Suppressor macrophage (primary cell): ENCODE measurements at places on chromosomes 13 and 19.

GRCh38 chr13:114132419-114133121 is at the start of gene RASA3:
Gene RASA3 (minus strand): TSS chr13:114132623. CDS start chr13:114132489, 134 bp downstream.
- peak; percentile 95 for DNase-seq

DNA sequence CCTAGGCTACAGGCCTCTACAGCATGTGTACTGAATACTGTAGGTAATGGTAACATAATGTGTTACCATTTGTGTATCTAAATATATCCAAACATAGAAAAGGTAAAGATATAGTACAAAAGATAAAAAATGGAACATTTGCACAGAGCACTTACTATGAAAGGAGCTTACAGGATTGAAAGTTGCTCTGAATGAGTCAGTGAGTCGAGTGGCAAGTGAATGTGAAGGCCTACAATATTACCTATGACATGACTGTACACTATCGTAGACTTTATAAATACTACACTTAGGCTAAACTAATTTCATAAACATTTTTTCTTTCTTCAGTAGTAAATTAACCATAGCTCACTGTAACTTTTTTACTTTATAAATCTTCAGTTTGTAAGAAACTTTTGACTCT is 35.1 kb downstream of the LPAR6 start:
- no peak for DNase-seq

DNA sequence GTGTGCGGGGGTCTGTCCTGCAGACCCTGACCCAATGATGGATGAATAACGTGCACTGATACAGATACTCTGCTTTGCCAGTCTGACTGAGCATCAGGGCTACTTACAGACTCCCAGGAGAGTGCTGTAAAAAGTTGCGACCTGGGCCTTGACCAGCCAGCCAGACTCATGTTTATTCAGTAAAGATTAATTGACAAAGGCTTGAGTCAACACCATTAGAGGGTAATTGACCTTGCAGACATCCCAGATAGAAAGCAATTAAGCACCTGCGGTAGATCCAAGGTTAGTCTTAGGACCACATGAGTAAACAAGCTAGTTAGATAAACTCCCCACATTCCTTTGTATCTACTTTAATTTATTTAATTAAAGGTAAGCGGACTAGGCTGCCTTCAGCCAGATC is 10.4 kb downstream of the NUDT19 start:
- no peak for DNase-seq

- DNase-seq: peak; percentile 40
These were observed 141.6 kb upstream of the RFC3 start for GRCh38 chr13:33676045-33676989.

- peak; percentile 83 for DNase-seq
These were observed 298.8 kb downstream of the NDFIP2 start for GRCh38 chr13:79779761-79780160.

DNA sequence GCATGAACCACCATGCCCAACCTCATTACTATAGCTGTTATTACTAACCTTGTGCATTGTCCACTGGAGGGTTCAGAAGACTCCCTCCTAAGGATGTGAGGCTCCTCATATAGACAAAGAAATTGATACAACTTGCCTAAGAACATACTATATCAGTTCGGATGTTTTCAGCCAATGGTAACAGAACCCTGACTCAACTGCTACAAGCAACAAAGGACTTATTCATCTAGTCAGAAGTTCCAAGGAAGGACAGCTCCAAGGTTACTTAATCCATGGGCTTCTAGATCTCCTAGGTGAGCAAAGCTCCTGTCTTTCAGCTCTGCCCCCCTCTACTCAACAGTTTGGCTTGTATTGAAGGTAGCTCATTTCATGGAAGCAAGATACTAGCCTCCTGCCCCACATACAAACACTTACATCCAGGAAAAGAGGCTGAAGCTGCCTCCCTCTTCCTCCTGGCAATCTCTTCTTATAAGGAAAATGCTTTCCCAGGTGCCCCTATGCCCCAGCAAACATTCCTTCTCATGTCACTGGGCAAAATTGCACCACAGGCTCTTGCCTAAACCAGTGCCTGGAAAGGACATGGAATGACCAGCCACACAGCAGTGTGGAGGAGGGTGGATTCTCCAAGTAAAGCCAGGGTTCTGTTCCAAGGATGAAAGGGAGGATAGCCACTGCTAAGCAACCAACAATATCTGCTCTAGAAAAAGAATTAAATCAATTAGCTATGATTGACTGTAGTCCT is 497.8 kb downstream of the FOXO1 start:
- no peak for DNase-seq

DNA sequence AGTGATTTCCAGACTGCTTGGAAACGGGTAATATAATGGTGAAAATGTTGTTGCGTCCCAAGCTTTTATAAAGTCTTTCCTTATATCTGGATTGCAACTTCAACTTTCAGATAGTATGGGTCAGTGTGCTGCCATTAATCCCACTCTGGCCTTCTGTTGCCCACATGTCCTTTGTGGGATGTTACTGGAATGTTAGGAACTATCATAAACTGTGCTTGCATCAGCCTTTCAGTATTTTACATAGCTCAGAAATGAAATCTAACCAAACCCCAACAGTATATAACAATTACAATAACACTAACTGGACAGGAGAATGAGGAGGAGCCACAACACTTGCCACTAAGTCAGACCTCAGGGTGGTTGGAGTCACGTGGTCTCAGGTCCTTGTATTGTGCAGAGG is 78.9 kb downstream of the LNX2 start:
- DNase-seq: no peak

DNA sequence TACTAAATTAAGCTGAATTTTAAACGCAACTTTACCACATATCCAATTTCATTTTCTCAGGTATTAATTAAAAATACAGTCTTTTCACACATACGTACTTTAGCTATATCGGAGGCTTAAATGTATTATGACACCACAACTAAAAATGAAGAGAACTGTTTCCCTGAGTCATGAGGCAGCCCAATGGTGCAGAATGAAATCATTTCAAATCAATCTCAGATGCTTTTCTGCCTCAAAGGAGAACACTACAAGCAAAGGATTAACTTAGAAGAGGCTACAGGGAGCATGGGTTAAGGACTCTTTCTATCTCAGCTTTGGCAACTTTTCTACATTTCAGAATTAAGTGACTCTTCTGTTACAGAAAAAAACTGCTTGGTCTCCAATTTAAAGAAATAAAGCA is 516.3 kb upstream of the HTR2A start:
- no peak for DNase-seq

DNA sequence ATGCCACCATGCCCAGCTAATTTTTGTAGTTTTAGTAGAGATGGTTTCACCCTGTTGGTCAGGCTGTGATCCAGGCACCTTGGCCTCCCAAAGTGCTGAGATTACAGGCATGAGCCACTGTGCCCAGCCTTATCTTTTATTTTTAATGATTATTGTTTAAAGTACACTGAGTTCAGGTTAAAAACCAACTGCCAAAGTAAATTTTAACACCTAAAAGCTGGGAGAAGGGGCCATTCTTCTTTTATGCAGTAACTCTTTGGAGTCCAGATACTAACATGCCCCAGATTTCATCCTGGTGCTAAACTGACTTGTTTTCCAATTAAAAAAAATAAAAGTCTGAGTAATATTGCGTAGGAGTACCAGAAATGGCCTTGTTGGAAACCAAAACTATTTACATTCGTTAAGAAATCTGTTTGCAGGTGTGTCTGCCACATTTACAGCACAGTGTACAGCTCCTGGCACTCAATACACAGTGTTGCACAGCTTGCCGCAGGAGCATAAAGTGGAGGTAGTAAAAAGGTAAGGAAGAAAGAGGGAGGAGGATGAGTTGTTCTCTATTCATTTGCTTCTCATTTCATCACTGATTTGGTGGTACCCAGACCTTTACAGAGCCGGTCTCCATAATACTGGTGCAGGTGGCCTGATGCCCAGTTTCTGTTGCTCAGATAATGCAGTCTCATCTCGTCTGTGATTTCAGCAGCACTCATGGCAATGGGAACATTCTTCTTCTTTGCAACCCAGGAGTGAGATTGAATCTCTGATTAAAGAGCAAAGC is 108.9 kb downstream of the PCCA start:
- no peak for DNase-seq

- DNase-seq: no peak
These were observed 38.1 kb downstream of the MIPEP start for GRCh38 chr13:23851106-23851505.

- DNase-seq: no peak
These were observed 19.7 kb upstream of the PLPP2 start for GRCh38 chr19:310781-311496.

DNA sequence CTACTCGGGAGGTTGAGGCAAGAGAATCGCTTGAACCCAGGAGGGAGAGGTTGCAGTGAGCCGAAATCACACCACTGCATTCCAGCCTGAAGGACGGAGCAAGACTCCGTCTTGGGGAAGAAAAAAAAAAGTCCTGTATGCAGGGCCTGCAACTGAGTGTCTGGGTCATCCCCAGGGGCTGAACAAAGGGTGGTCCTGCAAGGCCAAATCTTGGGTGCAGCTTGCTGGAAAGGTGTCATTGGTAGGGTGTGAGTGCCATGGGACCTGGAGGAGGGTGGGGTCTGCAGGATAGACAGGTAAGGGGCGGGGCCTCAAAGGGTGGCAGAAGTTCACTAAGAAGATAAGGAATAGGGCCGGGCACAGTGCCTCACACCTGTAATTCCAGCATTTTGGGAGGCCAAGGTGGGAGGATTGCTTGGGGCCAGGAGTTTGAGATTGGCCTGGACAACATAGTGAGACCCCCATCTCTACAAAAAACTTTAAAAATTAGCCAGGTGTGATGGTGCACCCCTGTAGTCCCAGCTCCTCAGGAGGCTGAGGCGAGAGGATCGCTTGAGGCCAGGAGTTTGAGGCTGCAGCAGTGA is 31.5 kb downstream of the ZSWIM4 start:
- no peak for DNase-seq

DNA sequence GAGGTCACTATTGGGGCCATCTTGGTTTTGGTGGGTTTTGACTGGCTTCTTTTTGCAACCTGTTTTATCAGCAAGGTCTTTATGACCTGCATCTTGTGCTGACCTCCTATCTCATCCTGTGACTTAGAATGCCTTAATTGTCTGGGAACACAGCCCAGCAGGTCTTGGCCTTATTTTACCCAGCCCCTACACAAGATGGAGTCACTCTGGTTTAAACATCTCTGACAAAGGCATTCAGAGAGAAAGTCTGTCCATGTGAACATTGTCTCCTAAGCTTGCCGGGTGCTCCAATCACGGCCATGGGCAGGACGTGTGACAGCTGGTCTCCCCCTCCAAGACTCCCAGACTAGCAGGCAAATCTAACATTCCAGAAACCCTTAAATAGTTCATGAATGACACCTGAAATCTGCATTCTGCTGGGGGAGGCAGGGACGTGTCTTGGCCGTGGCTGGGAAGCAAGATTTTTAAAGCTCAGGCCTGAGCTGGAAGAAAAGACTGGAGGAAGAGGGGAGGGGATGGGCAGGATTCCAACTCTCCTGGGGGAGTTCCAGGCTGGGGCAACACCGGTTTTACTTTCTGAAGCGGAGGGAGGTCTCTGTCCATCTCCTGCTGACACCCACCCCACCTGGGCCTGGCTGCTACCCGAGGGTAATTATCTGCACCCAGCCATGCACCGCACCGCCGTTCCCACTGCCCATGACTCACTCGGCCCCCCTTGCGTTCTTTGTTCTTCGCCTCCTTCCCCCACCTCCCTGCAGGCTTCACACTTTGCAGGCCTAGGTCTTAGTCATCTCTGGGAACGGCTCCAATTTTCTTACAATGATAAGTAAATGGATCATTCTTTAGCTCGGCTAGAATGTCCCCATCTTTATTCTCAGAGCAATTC is 11.6 kb upstream of the OR1M1 start:
- DNase-seq: no peak

DNA sequence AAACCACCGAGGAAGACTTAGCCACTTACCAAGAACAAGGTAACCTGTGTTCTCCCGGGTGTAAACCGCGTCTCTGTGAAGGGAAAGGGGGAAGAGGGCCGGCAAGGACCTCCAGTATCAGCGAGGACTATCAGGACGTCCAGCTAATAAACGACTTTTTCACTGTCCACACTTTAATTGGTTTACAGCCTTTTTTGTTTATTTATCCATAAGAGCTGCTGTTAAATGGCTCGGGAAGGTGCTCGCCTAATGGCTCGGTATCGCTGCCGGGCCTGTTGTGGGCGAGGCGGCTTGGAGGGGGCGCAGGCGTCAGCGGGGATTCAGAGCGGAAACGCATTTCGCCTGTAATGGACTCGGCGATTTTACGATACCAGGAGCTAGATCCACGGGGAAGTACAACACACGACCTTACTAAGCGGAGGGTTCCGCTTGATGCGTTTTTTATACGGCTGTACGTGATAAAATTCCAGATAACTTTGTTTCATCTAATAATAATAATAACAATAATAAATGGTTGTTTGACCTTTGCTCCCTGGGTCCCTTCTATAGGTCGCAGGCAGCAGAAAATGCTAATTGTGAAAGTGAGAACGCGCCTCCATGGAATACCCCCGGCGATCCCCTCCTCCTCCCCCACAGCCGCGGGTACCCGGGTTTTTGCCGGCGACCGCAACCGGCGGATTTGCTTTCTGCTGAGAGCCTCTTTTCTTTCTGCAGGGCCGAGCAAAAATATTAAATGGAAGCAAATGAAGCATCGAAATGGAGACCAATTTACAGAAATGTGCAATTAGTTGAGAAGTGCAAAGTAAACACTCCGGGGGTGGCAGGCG is 2.5 kb upstream of the PDX1 start:
- DNase-seq: no peak

DNA sequence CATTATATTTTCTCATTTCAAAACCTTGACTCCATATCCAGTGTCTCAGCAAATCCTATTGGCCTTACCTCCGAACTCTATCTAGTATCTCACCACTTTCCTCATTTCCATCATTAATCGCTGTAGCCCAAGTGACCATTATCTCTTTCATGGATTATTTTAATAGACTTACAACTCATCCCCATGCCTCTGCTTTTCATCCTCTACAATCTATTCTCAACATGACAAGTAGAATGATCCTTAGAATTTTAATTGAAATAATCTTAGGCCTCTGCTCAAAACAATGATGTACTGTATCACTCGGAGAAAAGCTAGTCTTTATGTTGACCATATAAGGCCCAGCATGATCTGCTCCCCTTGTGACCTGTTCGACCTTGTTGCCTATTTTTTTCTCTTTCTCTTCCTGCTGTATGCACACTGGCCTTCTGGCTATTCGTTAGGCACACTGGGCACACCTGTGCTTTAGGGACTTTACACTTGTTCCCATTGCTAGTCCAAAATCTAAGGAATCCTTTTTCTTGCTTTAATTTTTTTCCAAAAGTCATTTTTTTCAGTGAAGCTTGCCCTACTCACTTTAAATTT is 21.4 kb downstream of the DNAJC15 start:
- no peak for DNase-seq

GRCh38 chr13:58994077-58994476 is 1169.7 kb downstream of the DIAPH3 start:
- DNase-seq: no peak

DNA sequence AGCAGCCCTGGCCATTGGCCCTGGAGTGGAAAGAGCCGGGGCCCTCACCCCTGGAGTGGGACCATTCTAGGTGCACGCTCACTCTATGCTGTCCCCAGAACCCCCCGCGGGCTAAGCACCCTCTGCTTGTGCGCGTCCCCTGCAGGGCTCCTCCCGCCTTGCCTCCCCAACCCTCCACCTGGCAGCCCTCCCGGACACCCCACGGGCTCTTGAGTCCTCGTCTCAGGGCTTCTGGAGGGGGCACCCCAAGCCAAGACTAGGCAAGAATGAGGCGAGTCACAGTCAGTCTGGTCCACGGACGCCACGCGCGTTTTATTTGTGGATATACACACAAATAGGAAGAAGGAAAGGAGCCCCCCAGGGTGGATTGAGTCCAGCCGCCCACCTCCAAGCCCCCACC is 7.0 kb upstream of the TMEM161A start:
- DNase-seq: no peak
